Muscle of arm (tissue), 14 donors: ENCODE measurements at places on chromosomes 2 and 18.

DNA sequence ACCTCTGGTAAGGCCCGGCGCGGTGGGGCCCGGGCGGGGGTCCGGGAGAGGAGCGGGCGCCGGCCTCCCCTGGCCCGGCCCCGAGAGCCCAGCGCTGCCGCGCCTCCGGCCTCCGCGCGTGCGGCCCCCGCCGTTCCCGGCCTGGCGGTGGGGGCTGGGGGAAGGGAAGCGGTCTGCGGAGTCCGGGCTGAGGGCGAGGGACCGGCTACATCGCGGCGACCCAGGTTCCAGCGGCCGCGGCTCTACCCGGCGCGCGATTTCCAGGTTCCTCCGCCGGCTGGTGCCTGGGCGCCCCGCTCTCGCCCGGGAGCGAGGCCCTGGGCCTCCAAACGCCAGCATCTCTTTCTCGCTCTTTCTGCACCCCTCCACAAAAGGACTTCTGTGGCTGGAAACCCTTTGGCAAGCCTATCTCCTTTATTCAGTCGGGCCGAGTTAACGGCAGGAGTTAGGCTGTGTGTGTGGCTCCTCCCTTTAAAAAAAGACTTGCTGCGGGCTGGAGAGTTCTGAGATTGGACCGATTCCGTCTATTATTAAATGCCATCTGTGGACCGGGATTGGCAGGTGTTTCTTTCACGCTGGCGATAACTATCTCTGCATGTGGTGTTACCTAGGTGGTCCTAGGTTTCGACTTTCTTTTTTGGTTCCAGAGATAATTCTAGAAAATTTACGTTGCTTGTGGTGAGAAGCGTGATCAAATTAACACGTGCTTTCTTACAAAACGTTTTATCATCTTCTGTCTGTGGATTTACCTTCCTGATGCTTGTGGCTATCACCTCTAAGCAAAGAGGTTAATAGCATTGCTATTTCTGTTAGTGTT lies 592 bp downstream of the ME2 start:
- DNase-seq: peak; percentile 43

- peak; percentile 49 for DNase-seq
These were observed 511.2 kb downstream of the TSN start for GRCh38 chr2:122266636-122267035.

DNA sequence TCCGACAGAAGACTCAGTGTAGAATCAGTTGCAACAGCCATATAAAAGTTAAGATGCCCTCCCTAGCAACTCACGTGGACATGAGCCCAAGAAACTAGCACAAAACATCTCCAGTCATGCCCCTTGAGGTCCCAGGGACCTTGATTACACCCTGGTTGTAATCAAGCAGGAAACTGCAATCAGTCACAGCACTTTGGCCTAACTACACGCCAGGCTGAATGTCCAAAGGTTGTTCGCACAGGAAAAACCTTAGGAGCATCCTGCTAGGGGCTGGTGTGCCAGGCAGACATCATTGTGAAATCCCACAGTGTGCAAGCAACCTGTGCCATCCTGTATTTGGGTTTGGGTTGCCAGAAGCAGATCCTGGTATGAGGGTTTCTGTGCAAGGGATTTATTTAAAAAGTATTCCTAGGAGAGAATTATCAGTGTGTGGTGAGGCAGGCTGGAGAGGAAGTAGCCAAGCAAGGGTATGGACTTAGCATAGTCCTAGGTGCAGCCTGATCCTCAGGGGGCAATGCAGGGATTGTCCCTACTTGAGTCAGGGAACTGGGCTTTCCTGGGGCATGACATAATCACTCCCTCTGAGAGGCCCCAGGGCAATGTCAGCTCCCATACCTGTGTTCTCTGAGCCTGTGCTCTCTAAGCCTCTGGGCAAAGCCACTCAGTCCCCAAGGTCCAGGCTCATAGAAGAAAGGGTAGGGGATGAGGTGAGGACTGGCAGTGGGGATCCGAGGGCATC lies 17.8 kb upstream of the SULT1C2 start:
- no peak for DNase-seq

DNA sequence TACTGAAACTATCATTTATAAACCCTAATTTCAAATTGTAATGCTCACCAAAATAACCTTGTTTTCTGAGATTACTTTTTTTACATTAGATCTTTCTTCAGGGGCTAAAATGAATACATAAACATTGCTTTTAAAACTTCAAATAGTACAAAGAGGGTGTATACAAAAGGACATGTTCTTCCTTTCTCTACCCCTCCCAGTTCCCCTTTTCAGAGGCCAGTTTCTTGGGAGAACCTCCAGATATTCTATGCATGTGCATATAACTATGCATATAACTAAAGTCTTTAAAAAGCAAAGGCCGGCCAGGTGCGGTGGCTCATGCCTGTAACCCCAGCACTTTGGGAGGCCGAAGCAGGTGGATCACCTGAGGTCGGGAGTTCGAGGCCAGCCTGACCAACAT lies 10.6 kb upstream of the FAM117B start:
- no peak for DNase-seq

- no peak for DNase-seq
These were observed 116.7 kb downstream of the EIPR1 start for GRCh38 chr2:3260959-3261358.

GRCh38 chr2:152383702-152384101 lies 48.7 kb downstream of the FMNL2 start:
- DNase-seq: no peak

DNA sequence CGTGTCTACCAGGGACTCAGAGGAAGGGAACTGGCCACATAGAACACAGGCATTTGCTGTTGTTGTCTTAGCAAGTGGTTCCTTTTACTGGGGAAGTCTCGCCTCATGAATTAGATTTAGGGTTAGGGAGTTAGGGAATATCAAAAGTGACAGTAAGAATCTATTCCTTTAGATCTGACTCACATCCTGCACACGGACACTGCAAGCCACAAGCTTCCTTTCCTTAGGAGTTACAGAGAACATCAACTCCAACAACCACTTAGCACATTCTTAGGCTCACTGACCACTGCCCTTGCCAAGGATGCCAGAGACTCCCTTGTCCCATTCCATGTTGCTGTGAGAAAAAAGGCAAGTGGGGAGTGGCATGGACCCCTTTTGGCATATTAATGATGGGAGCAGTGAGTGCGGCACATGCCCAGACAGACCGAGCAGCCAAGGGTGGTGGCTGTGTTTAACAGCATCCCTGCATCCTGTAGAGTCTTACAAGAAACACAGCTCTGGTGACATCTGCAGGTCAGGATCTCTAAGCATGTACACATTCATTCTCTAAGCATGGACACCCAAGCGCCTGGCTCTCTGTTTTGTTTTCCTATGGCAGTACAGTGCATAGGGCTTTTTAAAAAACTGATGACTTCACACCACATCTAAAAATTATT lies 745.6 kb upstream of the RAB6C start:
- peak; percentile 23 for DNase-seq

GRCh38 chr2:73981081-73982001 lies 3.4 kb upstream of the TET3 start:
- no peak for DNase-seq

GRCh38 chr2:241121008-241121407 lies 18.9 kb upstream of the MTERF4 start:
- no peak for DNase-seq
